ENCODE measurements at places on chromosomes 2 and 18.

GRCh38 chr2:46164529-46165301 is 132.5 kb upstream of the EPAS1 start:
- DNase-seq, result no peak

- DNase-seq, result no peak
Measured at GRCh38 chr2:171688129-171688465, 828 bp downstream of the DYNC1I2 start.

DNA sequence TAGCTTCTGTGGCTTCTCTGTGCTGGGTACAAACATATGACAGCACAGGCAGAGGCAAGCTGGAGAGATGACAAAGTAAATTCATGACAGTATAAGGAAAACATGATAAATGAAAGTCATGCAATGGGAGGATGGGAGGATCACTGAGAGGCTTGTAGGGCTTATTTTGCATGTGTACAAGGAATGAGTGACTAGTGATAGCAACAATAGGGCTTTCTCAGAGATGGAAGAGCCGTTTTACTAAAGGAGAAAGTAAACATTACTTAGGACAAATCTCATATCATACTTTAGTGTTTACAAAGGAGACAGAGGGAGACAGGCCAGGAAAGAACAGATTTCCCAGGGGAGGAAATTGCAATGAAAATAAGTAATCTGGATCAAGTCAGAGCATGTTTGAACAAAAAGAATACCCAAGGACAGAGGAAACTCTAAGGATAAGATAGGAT is 82.5 kb upstream of the RBMS1 start:
- DNase-seq, result no peak

DNA sequence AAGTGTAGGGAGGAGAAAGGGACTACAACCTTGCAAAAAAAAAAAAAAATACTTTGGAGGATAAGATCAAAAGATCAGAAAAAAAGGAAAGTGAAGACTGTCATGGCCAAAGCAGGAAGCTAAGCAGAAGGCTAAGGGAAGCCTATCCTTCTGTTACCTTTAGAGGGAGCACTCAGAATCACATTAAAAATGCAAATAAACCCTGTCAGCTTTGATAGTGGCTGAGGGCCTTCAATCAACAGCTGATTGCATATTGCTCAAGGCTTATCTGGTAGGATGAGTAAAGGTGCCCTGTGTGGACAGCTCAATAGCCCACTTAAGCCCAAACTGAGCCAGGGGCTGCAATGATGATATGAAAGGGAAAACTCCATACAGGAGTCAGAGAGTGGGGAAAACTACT is 1021.2 kb downstream of the LRP1B start:
- no peak for DNase-seq
